ENCODE measurements at places on chromosomes 6 and 20.

GRCh38 chr6:157034436-157035230 is 257.5 kb downstream of the ARID1B start:
- DNase-seq: peak; percentile 85

DNA sequence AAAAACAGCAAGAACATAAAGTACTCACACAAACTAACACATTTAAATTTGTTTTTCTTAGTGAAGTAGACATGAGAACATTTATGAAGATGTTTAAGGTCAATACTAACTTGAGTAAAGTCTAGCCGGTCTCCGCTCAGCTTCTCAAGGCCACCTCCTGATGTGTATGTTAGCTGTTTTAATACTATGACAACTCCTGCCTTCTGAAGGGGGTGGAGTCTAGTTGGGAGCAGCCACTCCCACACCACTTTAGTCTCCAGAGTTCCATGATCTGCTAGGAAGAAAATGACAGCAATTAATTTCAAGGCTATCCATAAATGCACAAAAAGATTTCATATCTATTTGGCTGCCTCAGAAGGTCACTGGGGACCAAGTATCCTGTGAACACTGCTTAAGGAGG is at the start of gene GSTA3:
GSTA3 (minus strand) TSS at position 168 of the 400 bp plus-strand sequence. CDS start 3,864 bp downstream, outside the sequence.
- DNase-seq: no peak

DNA sequence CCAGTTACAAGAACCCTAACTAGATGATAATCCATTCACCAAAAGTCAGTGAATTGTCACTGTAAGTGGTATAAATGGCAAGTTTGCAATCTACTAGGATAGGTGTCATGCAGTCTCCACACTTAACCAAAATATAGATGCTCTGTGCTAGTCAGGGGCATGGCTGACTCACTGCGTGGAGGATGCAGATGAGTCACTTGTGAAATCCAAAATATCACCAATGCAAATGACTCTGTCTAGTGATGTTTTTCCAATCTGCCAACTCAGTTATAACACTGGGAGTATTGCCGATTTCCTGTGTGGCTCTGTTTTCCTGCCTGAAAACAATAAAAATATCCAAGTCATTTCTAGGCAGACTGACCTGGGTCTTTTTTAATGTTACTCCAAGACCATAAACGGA is 47.8 kb upstream of the NRSN1 start:
- DNase-seq: no peak

DNA sequence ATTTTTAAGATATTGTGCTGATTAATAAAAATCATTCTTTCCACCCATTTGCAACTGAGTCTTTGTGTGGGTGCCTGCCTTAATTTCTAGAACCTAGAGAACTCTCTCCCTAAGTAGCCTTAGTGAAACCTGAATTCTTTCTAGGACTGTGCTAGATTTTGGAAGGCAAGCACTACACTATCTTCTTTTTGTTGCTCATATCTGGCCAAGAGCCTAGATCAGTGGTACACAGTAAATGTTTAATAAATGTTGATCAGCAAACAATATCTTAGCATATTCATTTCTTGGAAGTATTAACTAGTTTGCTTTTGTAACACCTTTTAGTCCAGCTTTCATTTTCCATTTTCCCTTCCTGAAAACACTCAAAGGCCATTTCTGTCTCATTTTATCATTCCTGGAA is 108.5 kb upstream of the CARMIL1 start:
- peak; percentile 42 for DNase-seq

- DNase-seq: no peak
Measured at GRCh38 chr6:154605178-154605881, 94.8 kb upstream of the CNKSR3 start.

DNA sequence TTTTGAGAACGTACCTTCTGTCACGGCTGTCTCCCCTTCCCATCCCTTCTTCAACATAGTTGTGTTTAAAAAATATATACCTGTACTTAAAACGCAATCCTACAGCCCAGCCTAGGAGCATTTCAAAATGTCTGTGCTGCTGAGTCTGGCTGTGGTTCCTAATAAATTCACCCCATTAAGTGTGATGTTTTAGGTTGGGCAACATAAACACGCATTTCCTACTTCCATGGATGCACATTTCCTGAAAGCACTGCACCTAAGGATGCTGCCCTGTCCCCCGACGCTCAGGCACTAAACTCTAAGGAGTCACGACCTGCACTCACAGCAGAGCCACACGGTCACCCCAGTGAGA is 1.2 kb downstream of the REV3L start:
- no peak for DNase-seq

DNA sequence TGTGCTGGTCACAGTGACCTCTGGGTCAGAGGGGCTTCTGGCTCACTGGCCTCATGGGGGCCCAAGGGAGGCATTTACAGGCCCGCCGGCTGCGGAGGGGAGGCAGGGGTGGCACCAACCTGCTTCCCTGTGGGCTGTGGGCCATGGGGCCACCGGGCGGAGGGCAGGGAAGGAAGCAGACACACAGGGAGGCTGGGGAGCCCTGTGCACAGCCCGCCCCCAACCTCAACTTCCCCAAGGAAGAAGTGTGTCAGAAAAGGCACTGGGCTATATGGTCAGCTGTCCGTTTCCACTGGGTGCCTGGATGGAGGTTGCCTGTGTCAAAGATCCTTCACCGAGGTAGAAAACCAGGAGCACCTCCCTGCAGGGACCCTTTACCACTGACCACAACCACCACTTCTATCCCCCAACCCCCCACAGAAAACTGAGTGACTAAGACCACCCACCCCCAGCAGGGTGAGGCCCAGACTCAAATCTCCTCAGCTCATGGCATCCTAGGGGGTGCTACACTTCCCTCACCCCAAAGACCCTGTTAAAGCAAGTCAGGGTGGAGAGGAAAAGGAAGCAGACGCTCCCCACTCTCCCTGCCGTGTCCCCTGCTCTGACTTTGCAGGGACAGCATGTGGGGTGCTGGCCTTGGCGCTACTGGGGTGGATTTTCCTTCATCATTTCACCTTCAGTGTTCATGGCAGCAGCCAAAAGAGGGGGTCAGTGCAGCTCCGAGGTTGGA is 5.6 kb downstream of the CST3 start:
- no peak for DNase-seq
